ENCODE measurements at places on chromosomes 16 and 17.

DNA sequence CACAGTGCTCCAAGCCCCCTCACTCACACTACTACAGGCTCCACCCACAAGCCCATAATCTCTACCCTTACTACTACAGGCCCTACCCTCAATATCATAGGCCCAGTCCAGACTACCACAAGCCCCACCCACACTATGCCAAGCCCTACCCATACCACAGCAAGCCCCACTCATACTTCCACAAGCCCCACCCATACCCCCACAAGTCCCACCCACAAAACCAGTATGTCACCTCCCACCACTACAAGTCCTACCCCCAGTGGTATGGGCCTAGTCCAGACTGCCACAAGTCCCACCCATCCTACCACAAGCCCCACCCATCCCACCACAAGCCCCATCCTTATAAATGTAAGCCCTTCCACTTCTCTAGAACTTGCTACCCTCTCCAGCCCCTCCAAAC is 13.8 kb downstream of the RIPOR1 start:
- no peak for DNase-seq

DNA sequence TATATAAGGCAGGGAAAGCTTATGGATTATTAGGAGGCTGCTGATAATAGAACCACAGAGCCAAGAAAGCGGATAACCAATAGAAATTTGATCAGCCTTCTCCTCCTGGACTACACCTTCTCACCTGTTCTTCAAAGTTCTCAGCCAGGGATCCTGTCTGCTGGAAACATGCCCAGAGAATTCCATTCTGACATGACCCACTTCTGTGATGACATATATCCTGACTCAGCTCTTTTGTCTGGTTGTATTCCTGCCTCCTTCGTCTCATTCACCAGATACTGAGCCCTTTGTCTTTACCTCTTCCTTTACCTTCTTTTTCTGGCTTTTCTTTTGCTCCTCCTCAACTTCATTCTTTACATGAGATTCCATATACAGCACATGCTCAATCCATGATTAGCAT is 576.1 kb downstream of the CDH11 start:
- DNase-seq, result peak; percentile 18

DNA sequence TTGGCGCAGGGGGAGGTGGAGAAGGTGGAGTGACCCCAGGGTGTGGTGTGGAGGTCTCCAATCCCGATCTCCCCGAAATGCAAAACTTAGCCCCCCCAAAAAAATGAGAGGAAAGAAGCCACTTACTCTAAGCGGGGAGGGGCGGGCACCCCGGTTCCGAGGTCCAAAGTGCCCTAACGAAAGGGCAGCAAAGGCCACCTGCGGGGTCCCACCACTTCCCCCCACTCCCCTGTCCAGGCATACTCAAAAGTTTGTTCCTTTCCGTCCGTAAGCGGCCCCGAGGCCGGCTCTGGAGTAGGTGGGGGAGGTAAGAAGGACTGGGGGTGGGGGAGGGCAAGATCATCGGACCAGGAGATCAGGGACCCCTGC is 1.1 kb downstream of the TOX3 start:
- no peak for DNase-seq

GRCh38 chr16:87681981-87682570 is 79.8 kb downstream of the JPH3 start:
- DNase-seq, result no peak

DNA sequence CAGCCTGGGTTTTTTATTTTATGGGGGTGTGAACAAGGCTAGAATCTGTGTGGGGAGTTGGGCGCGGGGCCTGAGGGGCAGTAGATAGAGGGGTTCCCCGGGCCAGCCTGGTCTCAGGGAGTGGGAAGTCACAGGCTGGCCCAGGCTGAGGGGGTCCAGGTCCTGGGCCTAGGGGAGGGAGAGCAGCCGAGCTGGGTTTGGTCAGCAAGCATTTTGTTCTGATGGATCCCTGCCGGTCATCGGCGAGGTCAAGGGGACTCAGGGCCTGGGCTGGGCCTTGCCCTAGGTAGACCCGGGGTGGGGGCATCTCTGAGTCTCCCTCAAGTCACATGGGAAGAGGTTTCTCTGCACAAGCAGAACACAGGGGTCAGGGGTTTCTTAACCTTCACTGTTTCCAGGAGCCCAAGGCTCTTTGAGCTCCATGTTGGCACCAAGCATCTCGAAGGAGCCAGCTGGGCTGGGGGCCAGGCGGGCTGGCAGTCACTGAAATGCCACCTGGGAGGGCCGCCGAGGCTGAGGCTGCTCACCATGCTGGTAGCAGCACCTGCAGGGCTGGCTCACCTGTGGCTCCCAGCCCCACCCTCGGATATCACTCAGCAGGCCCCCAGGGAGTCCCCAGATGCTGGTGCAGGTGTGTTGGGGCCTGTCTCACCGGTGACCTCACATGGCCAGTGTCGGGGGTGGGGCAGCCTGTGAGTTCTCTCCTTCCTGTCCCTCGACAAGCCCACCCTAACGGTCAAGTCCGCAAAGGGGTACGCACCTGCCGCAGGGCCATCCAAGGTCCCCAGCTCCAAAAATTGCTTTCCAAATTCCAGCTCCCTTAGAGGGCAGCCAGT is 41.0 kb downstream of the SLC7A5 start:
- no peak for DNase-seq

DNA sequence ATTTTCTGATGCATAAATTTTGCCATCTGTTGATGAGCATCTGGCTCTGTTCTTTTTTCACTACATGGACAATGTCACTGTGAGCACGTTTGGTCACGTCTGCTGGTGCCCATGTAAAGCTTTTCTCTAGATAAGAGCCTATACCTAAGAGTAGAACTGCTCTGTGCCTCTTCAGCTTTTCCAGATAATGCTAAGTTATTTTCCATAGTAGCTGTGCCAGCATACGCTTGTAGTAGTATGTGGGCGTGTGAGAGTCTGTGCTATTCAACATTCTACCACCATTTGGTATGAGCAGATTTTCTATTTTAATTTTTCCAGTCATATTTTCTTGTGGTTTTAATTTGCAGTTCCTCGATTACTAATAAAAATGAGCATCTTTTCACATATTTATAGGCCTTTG is 33.2 kb downstream of the VPS35L start:
- DNase-seq, result no peak

- DNase-seq, result no peak
Observed at GRCh38 chr16:3400446-3400778, 392 bp downstream of the ZSCAN32 start.
